Activated B cell treated with CpG ODN at 0.5 μM for 24 hours (primary cell): ENCODE measurements at places on chromosomes 7 and 10. TPM values are rescaled to one million over a fixed set of nuclear protein-coding genes. Genes with fewer than 3 reads are reported as not detected.

GHRHR gene
- total RNA-seq: not detected in 2 replicates

GRCh38 chr7:148831782-148832181, 52.3 kb downstream of the EZH2 start:
- H3K27me3 ChIP-seq: no peaks in the 10 kb centered on the region
- peaks cover 15% of the 10 kb centered on the region for H3K36me3 ChIP-seq
- H3K4me1 ChIP-seq: no peaks in the 10 kb centered on the region

GRCh38 chr7:22189741-22190140, 167.2 kb downstream of the RAPGEF5 start:
- H3K36me3 ChIP-seq: no peaks in the 10 kb centered on the region
- no peak overlapping the region for H3K27ac ChIP-seq
- no peaks in the 10 kb centered on the region for H3K4me1 ChIP-seq
- H3K27me3 ChIP-seq: no peaks in the 10 kb centered on the region

FAM25A gene
- total RNA-seq: not detected in 2 replicates

DNA sequence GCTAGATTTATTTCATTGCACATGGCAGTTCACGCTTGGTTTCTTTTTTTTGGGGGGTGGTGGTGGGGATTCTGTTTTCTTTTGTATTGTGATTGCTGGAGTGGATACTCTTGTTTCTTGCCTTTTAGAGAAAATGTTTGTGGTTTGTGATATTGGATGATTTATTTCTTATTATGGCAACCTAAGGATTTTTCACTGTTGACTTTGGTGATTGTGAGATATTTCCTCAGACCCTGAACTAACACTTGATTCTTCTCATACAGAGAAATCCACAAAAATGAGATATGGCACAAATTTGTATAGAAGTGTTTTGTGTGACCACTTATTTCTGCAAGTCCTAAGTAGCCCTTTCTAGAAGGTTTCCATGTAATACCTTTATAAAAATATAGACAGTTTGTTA, 871.1 kb downstream of the LRMDA start:
- H3K27me3 ChIP-seq: peaks cover 10% of the 10 kb centered on the region
- no peak for DNase-seq
- H3K27ac ChIP-seq: no peak overlapping the region
- H3K4me1 ChIP-seq: no peaks in the 10 kb centered on the region
- no peaks in the 10 kb centered on the region for H3K36me3 ChIP-seq

FGL2 gene
- 5.7 and 6.7 TPM in 2 replicates for total RNA-seq

GRCh38 chr7:142865766-142866165, 10.9 kb downstream of the EPHB6 start:
- no peak for DNase-seq
- no peaks in the 10 kb centered on the region for H3K27me3 ChIP-seq

DNA sequence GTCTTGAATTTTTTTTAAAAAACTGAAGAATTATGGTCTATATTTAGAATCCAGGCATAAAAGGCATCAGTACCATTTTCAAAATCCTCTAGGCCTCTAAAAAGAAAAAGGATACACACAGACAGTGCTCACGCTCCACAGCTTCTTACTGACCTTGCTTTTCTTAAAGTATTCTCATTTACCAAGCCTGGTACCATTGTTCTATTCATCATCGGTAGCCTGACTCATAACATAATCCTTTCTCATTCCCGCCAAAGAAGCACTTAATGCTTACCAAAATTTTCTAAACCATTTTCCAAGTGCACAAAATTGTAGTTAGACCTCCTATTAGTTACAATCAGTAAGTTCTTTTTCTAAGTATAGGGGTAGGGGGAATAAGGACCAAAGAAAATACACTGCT, 54.6 kb downstream of the ATE1 start:
- no peak overlapping the region for H3K4me3 ChIP-seq
- H3K27ac ChIP-seq: no peak overlapping the region
- DNase-seq: no peak
- no peaks in the 10 kb centered on the region for H3K4me1 ChIP-seq
- peaks cover 39% of the 10 kb centered on the region for H3K36me3 ChIP-seq
- no peaks in the 10 kb centered on the region for H3K27me3 ChIP-seq

SDK1 gene
- 0.32 and 1.3 TPM in 2 replicates for total RNA-seq

DNA sequence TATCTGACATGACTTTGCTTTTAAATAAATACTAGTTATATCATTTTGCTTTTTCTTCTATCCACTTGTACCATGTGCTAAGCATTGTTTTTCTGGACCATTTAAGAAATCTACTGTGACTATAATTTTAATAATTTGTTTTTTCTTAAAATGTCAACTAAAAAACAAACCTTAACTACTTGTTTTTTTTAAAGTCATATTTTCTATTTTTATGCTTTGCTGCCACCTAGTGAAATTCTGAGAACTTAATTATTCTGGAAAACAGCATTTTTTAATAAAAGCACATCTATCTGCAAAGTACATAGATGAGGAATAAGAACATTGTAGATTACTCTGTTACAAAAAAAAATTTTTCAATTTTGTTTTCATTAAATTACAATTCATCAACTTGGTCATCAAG, 47.4 kb downstream of the ORC5 start:
- no peak for DNase-seq
- H3K4me3 ChIP-seq: no peak overlapping the region
- H3K27me3 ChIP-seq: no peaks in the 10 kb centered on the region
- H3K36me3 ChIP-seq: peaks cover 50% of the 10 kb centered on the region

DNA sequence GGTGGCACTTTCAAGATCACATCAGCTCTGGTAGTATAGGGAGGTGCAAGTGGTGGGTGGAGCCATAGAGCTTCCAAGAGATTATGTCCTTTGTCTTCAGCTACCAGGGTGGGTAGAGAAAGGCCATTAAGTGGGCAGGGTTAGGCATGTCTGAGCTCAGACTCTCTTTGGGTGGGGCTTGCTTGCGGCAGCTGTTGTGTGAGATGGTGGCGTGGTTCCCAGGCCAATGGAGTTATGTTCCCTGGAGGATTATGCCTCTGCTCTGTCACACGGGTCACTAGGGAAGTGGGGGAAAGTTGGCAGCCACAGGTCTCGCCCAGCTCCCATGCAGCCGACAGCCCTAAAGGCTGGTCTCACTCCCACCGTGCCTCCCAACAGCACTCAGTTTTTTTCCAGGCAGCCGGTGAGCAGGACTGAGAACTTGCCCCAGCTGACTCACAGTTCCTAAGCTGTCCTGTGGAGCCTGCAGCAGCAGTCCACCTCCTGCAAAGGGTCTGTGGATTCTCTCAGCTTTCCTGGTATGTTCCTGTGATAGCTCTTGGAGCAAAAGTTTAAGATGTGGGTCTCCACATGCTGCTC, 459.0 kb downstream of the SH2D4B start:
- no peaks in the 10 kb centered on the region for H3K36me3 ChIP-seq
- no peak overlapping the region for H3K4me3 ChIP-seq
- no peaks in the 10 kb centered on the region for H3K4me1 ChIP-seq
- no peak overlapping the region for H3K27ac ChIP-seq

DNA sequence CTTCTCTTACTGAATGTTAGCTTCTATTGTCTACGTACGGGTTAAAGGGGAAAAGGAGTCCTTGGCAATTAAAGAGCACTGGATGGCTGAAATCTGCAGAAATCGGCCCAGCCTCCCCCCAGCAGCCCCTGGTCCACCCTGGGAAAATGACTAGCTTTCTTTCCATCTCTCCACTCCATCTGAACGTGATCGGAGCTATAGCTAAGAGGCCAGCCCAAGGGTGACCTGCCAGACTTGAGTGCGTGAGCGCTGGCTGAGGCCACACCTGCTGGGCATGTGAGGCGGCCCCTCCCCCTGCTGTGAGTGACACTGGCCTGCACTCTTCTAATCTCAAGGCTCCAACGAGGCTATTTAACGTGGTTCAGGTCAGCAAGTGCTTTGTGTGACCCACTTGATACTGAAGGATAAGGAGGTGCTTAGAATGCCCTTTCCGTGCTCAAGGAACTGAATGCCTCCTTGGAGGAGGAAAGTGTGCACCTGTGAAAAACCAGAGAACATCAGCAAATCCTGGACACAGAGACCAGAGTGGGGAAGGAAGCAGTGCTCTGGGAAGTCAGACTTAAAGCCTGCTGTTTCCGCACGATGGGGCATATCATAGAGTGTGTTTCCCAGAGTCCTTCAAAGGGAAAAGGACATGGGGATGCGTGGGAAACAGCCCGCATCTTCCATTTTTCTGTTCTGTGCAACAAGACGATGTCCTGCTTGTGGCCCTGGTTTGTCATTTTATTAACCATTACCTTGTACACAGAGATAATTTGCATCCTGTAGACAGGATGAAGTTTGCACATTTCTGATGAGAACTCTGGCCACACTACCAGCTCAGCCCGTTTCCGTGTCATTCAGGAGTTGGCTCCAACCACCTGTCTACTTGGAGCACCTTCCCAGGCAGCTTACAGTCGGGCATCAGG, 12.5 kb upstream of the MNX1 start:
- no peak overlapping the region for H3K27ac ChIP-seq
- DNase-seq: no peak
- no peak overlapping the region for H3K4me3 ChIP-seq
- peaks cover 7% of the 10 kb centered on the region for H3K4me1 ChIP-seq
- no peaks in the 10 kb centered on the region for H3K36me3 ChIP-seq

GRCh38 chr7:36037121-36037662, 115.9 kb upstream of the EEPD1 start:
- H3K27ac ChIP-seq: no peak overlapping the region
- no peak for DNase-seq
- no peaks in the 10 kb centered on the region for H3K4me1 ChIP-seq
- no peak overlapping the region for H3K4me3 ChIP-seq
- H3K36me3 ChIP-seq: no peaks in the 10 kb centered on the region

ZNF467 gene
- total RNA-seq: 0.20 and 0.32 TPM in 2 replicates

DNA sequence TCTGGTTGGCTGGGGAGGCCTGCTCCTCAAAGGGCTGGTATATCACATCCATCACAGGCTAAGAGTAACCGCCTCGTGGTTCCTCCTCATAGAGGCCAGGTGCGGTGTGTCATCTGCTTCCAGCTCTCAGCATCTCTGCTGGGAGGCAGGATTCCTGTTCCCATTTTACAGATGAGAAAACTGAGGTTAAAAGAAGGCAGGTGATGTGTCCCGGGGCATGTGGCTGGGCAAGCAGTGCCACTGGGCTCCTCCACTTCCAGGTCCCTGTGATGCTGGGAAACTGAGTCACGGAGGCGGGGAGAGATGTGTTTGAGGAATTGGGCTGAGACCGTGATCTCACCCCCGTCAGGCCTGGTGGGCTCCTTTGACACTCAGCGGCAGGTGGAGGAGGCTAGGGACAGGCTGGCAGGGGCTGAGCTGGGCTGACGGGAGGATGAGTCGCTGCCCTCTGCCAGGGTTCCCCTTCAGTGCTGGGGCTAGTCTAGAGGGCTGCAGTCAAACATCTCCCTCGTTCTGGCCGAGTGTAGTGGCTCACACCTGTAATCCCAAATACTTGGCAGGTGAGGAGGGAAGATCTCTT, 9.4 kb downstream of the ARPC1B start:
- no peak overlapping the region for H3K4me3 ChIP-seq
- peaks cover 57% of the 10 kb centered on the region for H3K36me3 ChIP-seq
- peaks cover 56% of the 10 kb centered on the region for H3K4me1 ChIP-seq
- no peaks in the 10 kb centered on the region for H3K27me3 ChIP-seq

GRCh38 chr10:16470747-16471146, 33.9 kb downstream of the PTER start:
- H3K27ac ChIP-seq: no peak overlapping the region
- no peaks in the 10 kb centered on the region for H3K27me3 ChIP-seq
- peaks cover 18% of the 10 kb centered on the region for H3K36me3 ChIP-seq
- peaks cover 10% of the 10 kb centered on the region for H3K4me1 ChIP-seq
- H3K4me3 ChIP-seq: no peak overlapping the region

DNMBP gene
- total RNA-seq: 12.5 and 13.1 TPM in 2 replicates

NOD1 gene
- 11.7 and 14.0 TPM in 2 replicates for total RNA-seq

GRCh38 chr7:152076940-152077933, 51.8 kb downstream of the GALNT11 start:
- no peak for DNase-seq
- H3K27me3 ChIP-seq: no peaks in the 10 kb centered on the region
- H3K27ac ChIP-seq: no peak overlapping the region
- H3K4me3 ChIP-seq: no peak overlapping the region
- H3K4me1 ChIP-seq: peaks cover 23% of the 10 kb centered on the region

EPHB6 gene
- 20.9 and 21.4 TPM in 2 replicates for total RNA-seq

GRCh38 chr10:58796242-58796641, 283.6 kb downstream of the BICC1 start:
- no peak overlapping the region for H3K4me3 ChIP-seq
- H3K36me3 ChIP-seq: no peaks in the 10 kb centered on the region
- H3K27ac ChIP-seq: no peak overlapping the region
- no peak for DNase-seq
- H3K27me3 ChIP-seq: no peaks in the 10 kb centered on the region
- no peaks in the 10 kb centered on the region for H3K4me1 ChIP-seq

CYP26C1 gene
- total RNA-seq: 0.15 and 0.24 TPM in 2 replicates

DNA sequence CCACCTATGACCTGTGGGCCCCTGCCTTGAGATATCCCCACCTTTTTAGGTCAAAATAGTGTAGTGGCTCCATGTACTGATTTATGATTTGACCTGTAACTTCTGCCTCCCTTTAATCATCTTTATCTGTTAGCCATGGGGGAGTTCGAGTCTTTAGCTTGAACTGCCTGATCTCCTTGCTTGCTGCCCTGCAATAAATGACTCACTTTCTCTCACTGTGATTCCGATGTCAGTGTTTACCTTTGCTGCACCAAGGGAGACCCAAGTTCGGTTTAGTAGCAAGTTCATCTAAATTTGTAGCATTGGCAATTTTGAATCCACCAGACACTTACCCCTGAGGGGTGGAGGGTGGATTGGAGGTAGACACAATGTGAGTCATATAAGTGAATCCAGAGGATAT, 814.6 kb upstream of the AUTS2 start:
- H3K27me3 ChIP-seq: no peaks in the 10 kb centered on the region
- DNase-seq: no peak
- H3K4me3 ChIP-seq: no peak overlapping the region
- no peak overlapping the region for H3K27ac ChIP-seq
- H3K36me3 ChIP-seq: no peaks in the 10 kb centered on the region

- no peak overlapping the region for H3K4me3 ChIP-seq
- H3K4me1 ChIP-seq: no peaks in the 10 kb centered on the region
- no peaks in the 10 kb centered on the region for H3K27me3 ChIP-seq
- DNase-seq: no peak
- no peaks in the 10 kb centered on the region for H3K36me3 ChIP-seq
- no peak overlapping the region for H3K27ac ChIP-seq
Observed at GRCh38 chr10:20166096-20166675, 350.0 kb downstream of the PLXDC2 start.

- H3K4me1 ChIP-seq: peaks cover 70% of the 10 kb centered on the region
- peaks cover 49% of the 10 kb centered on the region for H3K36me3 ChIP-seq
- peak overlapping the region; percentile 96 for H3K4me3 ChIP-seq
- H3K27ac ChIP-seq: peak overlapping the region; percentile 92
- no peaks in the 10 kb centered on the region for H3K27me3 ChIP-seq
Observed at GRCh38 chr7:2522780-2523433, 3.3 kb downstream of the LFNG start.

GRCh38 chr10:102646610-102647442, 2.5 kb downstream of the TRIM8 start:
- peak overlapping the region; percentile 97 for H3K4me3 ChIP-seq
- peaks cover 67% of the 10 kb centered on the region for H3K4me1 ChIP-seq
- H3K36me3 ChIP-seq: peaks cover 13% of the 10 kb centered on the region
- no peaks in the 10 kb centered on the region for H3K27me3 ChIP-seq
- DNase-seq: peak; percentile 38
